Femur (tissue), 1 donor: ENCODE measurements at places on chromosomes 4 and X.

GRCh38 chrX:93422693-93423092 lies 250.7 kb downstream of the NAP1L3 start:
- DNase-seq: no peak

DNA sequence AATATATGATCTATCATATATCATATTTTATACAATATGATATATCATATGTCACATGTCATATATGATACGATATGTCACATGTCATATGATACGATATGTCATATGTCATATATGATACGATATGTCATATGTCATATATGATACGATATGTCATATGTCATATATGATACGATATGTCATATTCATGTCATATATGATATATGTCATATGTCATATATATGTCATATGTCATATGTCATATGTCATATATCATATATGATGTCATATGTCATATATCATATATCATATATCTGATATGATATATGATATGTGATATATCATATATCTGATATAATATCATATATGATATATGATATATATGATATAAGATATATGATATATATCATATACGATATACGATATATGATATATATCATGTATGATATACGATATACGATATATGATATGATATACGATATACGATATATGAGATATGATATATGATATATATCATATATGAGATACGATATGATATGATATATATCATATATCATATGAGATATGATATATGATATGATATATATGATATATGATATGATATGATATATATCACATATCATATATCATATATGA lies 122.3 kb upstream of the USP9X start:
- DNase-seq: no peak

GRCh38 chr4:1711571-1712215 lies 426 bp downstream of the SLBP start:
- peak; percentile 59 for DNase-seq

DNA sequence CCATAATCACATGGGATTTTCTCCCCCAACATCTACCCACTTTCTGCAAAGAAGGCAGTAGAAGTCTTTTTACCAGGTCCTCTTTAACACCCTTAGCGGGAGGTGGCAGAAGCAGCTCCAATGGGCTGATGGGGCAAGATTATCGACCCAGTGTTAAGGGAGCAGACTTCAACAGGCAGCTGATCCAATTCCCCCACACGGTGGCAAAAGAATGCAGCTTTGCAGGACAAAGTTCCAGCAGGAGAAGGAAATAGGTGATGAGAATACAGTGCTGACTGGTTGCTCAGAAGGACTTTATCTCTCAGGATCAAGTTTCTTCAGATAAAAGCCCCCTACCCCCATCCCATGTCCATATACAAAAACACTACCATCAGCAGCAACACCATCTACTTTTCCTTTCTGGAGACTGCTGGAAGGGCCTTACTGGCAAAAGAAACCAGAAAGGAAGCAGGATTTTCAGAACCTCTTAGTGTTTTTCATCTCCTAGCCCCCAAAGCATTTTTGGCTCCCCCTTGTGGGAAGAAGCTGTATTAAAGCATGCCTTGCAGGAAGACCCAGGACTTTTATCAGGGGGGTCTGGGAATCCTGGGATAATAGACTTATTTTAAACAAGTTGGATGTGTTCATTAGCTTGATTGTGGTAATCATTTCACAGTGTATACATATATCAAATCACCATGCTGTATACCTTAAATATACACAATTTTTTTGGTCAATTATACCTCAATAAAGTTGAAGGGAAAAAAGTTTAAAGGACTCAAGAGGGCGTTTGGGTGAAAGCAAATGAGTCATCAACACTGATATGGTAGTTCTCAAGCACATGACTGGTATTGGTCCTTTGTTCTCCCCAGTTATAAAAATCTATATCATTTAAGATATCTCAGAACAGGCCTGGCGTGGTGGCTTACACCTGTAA lies 146.4 kb downstream of the GPC3 start:
- DNase-seq: no peak

- no peak for DNase-seq
Observed at GRCh38 chr4:163542275-163542674, 47.8 kb downstream of the TMA16 start.

- DNase-seq: no peak
Observed at GRCh38 chr4:69025191-69025998, 70.9 kb upstream of the UGT2B7 start.

GRCh38 chr4:188627892-188628291 lies 488.7 kb downstream of the TRIML1 start:
- no peak for DNase-seq

DNA sequence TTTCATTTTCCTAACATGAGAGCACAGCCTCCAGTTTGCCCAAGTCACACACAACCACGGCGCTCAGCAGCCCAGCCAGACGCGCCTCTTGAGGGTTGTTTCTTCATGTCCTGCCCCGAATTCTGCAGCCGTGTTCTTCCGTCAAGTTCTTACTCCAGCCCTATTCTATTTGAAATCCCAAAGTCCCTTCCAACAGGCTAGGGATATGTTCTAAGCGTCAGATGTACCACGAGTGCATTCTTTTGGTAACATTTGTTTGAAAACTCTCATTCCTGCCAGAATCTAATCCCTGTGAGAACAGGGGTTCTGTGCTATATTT lies 23.1 kb downstream of the ACSL1 start:
- DNase-seq: no peak

DNA sequence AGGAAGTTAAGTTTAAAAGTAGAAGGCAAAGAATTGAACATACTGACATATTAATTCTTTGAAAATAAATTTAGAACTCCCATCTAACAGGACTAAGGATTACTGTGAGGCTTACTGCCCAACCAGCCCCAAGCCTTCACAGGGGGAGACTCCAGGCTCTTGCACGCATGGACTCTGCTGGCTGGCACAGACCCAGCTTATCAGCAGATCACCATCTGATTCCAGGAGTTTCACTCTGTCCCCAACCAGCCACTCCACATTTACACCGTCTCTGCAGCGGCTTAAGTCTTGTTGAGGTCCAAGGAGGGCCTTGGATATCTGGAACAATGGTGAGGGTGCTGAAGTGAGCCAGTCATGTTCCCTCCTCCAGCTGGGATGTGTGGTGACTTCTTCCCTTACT lies 16.4 kb upstream of the OTUD4 start:
- no peak for DNase-seq

- DNase-seq: no peak
Observed at GRCh38 chr4:185508181-185508580, 27.1 kb downstream of the PDLIM3 start.

DNA sequence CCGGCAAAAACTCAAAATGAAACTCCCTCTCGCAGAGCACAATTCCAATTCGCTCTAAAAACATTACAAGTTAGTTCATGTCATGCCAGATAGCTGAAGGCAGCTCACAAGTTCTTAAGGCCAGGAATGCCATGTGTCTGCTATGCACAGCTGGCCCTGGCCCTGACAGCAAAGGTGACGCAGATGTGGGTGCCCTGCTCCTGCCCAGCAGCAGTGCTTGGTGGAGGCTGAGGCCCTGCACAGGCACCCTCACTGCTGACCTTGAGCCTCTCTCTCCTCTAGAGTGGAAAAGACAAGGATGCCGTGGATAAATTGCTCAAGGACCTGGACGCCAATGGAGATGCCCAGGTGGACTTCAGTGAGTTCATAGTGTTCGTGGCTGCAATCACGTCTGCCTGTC lies 2.9 kb downstream of the S100P start:
- DNase-seq: no peak

DNA sequence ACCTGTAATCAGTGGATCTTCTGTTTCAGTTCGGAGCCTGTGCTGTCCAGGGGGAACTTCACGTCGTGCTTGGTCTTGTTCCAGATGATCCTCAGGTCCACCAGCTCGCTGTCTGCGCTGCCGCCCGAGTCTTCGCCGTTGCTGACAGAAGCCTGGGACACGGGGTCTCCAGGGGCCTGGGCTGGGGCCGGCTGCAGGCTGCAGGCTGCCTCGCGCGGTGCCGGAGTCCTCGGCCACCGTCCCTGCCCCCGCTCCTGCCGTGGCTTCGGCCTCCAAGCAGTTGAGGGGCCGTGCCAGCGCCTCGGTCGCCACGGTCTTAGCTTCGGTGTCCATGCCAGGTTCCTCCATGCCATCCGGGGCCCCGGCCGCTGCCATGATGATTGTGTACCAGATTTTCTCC lies 37.3 kb upstream of the CCNI start:
- no peak for DNase-seq
